PC-3 (cell line): ENCODE measurements at places on chromosomes 5 and 9.

DNA sequence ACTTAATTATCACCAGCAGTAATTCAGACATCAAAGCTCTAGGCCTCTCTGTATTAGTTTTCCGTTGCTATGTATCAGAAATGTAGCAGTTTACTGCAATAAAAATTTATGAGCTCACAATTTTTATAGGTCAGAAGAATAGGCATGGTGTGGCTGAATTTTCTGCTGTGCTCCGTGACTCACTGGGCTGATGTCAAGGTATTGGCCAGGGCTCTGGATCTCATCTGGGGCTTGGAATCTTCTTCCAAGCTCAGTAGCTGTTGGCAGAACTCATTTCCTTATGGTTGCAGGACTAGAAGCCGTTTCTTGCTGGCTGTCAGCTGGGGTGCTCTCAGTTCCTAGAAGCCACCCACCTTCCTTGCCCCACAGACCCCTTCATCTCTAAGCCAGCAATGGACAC, 66.3 kb downstream of the PSAT1 start:
- DNase-seq: peak; percentile 47

- DNase-seq: no peak
Observed at GRCh38 chr9:73979894-73980264, 517.3 kb upstream of the RORB start.

GRCh38 chr9:101055516-101055915, 27.0 kb downstream of the PLPPR1 start:
- DNase-seq: no peak

- no peak for DNase-seq
Observed at GRCh38 chr5:60447488-60447920, 252.5 kb downstream of the DEPDC1B start.

DNA sequence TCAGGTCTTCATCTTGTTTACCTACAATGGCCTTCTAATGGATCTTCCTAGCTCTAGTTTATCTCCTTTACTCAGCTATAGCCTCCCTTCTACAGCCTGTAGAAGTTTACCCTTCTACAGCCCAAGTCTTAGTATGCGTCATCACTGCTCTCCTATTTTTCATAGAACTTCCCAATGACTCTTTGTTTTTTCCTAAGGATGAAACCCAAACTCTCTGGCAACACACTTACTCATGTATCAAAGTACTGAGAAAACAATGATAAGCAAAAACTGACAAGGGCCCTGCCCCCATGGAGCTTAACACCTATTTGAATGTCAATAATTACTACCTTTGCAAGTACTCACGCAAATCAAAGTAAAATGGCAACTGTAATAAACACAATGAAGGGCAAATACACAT, 33.7 kb downstream of the LEAP2 start:
- no peak for DNase-seq

DNA sequence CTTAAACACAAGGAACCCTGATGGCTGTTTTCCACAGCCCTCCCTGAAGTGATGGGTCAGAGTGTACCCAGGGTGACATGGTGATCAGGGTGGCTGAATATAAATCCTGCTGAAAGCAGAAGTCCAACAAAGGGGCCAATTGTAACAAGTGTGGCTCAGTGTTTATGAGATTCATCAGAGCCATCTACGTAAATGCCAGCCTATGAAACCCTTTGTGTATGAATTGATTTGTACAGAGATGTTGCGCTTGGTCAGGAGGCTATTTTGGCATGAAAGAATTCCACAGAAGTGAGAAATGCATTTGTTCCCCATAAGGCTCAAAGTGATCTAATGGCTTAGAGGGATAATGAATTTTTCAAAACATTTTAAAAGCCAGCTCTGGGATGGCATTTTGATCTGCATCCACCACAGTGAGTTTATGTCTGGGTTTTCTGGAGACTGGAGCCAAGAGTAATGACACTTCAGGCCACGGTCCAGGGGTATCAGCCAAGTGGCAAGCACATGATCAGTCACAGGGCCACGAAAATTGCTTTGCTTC, 12.4 kb downstream of the PRUNE2 start:
- no peak for DNase-seq

DNA sequence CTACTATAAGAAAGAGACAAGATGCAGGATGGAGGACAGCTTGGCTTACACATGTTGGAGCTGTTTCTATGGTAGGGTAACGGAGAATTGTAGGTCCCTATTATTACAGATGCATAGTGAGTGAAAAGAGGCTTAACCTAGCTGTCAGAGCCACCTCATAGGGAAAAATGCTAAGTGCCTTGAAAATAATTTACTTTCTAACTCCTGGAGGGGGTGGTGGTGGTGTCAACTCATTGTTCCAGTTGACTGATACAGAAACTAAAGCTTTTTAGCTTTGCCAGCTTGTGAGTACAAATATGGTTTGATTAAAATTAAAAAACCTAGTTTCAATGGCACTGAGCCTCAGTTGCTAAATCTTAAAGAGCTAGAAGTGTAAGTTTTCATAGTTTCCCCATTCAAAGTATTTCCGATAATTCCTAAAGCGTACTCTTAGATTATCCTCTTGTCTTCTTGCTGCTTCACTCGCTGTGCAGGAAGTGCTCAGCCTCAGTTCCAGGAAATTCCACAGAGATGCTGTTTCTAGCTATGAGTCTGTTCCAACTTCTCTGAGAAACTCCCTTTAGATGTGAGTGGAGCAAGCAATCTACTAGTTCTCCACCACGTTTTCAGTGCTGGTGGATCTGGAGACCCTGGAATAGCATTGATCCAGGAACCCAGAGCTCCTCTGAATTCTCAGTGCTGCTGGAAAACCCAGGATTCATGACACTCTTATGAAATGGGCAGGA, 265.2 kb downstream of the DMAC1 start:
- DNase-seq: no peak

DNA sequence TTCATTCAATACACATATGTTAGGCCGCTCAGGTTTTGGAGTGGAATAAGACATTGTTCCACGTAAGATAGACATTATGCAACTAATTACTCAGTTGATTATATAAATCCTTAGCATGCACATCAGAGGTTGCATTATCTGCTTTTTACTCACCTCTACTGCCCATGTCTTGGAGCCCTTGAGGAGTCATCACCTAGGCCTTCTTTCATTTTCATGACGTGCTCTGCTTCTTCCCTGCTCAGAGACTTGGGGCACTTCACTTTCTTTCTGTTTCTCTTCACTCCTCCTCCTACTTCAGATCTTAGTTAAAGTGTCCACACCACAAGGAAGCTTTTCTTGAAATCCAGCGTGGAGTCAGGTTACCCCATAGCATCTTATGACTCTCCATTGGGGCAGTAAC, 241.1 kb downstream of the TLR4 start:
- no peak for DNase-seq

DNA sequence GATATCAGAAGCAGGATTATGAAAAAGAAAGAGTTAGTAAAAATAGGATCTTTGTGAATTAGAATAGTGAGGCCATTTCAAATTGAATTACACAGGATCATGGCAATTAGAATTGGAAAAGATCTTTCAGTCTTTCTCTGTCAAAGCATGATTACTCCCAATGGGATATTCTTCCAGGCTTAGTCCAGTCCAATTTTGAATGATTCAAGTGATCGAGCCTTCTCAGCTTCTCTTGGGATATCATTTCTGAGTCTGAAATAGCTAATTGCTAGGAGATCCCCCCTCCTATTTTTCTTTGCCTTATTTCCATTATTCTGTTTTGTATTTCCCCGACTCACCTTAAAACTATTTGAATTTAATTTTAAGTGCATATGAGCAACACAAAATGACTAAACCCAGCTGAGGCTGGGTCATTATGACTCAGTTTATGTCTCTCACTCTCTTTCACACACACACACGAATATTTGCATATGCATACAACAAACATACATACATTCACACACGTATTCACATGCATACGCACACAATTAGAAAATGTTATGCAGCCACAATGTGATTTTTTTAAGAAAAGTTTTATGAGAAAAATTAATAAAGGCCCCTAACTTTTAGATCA, 34.8 kb upstream of the EFNA5 start:
- peak; percentile 78 for DNase-seq

- peak; percentile 96 for DNase-seq
Observed at GRCh38 chr9:4137234-4137633, 162.6 kb downstream of the GLIS3 start.

- DNase-seq: peak; percentile 57
Observed at GRCh38 chr5:553874-554273, 29.6 kb upstream of the SLC9A3 start.

GRCh38 chr5:38764937-38765391, 80.8 kb upstream of the OSMR start:
- no peak for DNase-seq

DNA sequence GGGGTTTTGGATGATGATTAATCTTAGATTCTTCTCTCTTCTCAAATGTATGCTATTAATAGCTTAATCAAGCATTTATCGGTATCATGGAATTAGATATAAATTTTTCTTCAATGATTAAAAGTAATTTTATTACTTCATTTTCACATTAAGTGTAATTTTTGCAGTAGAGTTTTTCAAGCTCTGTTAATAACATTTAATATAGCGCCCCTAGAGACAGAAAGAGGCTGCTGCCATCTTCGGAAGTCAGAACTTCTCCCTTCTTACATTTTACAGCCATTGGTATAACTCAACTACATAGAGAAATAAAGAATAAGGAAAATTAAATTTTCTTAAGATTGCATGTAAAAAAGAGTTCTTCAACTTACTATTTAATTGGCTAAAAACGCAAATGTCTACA, 540.3 kb downstream of the GABRG2 start:
- no peak for DNase-seq

GRCh38 chr5:181189363-181189961, 15.5 kb downstream of the TRIM7 start:
- peak; percentile 33 for DNase-seq

- DNase-seq: no peak
Observed at GRCh38 chr5:179862891-179863290, 4.3 kb upstream of the MRNIP start.
